ENCODE measurements at places on chromosomes 16 and 17.

DNA sequence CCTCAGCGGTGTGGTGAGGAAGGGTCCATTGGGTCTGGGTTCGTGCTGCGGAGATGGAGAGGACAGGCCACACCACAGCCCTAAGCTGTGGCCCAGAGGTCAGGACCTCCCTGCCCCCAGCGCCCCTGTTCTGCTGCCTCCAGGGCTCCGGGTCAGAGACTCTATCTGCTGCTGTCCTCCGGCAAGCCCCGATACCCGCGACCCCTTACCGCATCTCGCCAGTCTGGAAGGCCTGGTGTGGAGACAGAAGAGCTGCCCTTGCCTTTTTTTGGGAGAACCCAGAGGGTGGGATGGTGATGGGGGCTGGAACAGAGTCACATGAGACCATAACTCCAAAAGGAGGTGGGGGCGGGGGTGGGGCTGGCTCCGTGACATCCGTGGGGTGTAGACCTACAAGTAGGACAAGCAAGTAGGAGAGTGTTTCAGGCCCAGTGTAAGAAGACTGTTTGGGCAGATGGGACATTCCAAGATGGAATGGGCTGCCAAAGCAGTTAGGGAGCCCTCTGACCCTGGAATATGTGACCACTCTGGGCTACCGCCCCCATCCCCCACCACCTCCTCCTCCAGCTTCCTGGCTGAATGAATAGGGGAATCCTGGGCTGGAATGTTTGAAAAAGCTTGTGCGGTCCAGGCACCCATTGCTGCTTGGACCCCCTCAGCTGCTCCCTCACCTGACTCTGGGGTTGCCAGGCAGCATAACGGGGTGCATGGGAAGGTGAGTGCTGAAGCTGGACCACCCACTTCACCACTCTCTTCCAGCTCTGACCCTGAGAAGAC, 1.4 kb downstream of the XYLT2 start:
- ATAC-seq: no peak

- ATAC-seq: peak; percentile 17
Measured at GRCh38 chr16:81528256-81528655, 83.6 kb downstream of the CMIP start.

GRCh38 chr17:42678951-42679491, 2.2 kb upstream of the PLEKHH3 start:
- ATAC-seq: peak; percentile 20

GRCh38 chr17:82043507-82043906, 6.0 kb upstream of the DCXR start:
- no peak for ATAC-seq

DNA sequence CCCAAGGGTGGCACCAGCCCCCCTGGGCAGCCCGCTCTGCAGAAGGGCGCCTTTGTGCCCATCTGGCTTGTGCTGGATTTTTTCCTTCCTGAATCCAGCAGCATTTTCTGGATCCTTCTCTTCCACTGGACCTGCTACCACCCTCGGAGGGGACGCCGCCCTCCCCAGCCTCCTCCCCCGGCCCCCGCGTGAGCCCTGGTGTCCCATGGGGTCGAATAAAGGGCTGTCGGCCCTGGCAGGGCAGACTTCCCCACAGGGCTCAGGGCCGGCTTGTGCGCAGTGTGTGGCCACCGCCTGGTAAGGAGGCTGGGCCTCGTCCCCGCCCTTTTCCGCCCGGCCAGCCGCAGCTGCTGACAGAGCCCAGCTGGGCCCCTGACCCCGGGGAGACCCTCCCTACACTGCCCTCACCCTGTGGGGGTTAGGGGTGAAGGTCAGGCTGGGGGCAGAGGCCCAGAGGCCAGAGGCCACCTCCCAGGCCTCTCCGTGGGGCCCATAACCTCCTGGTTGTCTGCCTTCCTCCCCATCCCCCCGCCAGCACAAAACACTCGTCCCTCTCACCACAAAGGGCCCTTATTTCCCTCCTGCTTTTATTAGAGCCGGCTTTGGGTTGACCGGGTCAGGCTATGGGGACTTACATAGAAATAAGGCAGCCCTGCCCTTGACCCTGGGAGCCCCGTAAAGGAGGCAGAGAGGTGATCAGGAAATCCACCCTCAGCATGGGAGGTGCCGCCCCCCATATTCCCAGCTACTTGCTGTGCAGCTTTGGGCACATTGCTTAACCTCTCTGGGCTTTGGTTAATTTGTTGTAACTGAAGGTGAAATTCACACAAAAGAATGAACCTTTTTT, 179.3 kb upstream of the CIBAR2 start:
- no peak for ATAC-seq

DNA sequence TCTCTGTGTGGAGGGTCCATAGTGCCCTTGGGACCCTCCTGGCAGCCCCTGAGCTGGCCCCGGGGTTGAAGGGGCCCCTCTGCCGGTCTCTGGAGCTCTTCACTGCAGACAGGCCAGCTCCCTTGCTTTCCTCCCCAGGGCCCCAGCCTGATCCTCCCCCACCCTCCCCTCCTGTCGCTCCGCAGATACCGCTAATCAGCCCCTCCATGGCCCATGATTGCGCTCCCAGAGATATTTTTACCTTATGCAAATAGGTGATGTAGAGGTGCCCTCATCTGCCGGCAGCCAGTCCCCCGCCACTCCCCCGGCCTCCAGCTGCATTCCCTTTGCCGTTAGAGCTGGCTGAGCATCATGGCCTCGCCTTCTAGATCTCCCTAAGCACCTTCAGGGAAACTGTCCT, 9.2 kb downstream of the MMP15 start:
- no peak for ATAC-seq

GRCh38 chr17:44602970-44603369, 45.7 kb downstream of the FZD2 start:
- ATAC-seq: no peak

GRCh38 chr17:34182036-34182803, 72.9 kb upstream of the CCL2 start:
- no peak for ATAC-seq

- ATAC-seq: no peak
Measured at GRCh38 chr17:40515011-40515410, 13.6 kb upstream of the TNS4 start.

- ATAC-seq: no peak
Measured at GRCh38 chr17:42798011-42798382, 507 bp downstream of the COA3 start.

- no peak for ATAC-seq
Measured at GRCh38 chr17:35732806-35733136, 1.3 kb downstream of the RASL10B start.

DNA sequence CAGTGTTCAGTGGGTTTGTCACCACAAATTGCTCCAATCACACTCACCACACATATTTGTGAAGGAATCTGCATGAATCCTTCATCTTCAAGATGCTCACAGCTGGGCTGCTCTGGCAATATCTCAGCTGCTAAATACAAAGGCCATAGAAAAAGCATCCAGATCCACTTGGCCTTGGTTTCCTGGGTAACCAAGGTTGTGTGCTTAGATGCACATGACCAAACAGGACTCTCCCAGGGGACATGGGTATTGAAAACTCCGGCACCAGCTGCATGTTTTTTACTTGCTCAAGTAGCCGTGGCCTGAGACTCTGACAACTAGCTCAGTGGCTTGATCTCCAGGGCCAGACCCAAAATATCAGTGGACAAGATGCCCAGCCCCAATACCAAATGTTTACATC, 131.3 kb downstream of the CBLN1 start:
- ATAC-seq: no peak

- peak; percentile 48 for ATAC-seq
Measured at GRCh38 chr16:56600398-56600999, 7.9 kb upstream of the MT2A start.

GRCh38 chr17:48596000-48596734, 2.6 kb upstream of the HOXB5 start:
- peak; percentile 32 for ATAC-seq

- ATAC-seq: no peak
Measured at GRCh38 chr17:15381707-15382106, 40.3 kb upstream of the TEKT3 start.

DNA sequence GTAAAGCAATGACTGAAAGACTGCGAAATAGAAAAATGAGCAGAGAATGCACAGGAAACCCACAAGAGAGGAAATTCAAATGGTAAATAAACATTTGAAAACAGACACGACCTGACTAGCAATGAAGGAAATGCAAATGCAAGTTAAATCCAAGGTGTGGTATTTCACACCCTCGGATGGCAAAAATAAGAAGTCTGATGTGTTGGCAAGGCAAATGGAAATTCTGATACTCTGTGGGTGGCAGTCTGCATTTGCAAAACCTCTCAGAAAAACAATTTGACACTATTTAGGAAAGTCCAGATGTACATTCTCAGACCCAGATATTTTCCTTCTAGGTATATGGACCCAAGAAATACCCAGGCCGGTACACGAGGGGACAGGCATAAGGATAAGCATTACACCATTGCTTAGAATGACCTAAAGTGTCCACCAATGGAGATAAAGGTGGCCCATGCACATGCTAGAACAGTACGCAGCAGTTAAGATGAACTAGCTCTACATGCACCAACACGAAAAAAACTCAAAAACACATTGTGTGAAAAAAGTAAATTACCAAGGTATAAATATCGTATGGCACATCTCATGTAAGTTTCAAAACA, 116.7 kb downstream of the GAS7 start:
- no peak for ATAC-seq

- ATAC-seq: no peak
Measured at GRCh38 chr17:70636517-70637133, 467.3 kb downstream of the KCNJ2 start.

- peak; percentile 71 for ATAC-seq
Measured at GRCh38 chr16:88569985-88570690, at the start of gene ZC3H18. ZC3H18 (plus strand) TSS chr16:88570403; CDS start chr16:88577124, 6,721 bp downstream.

GRCh38 chr17:46072998-46073397, 73.9 kb downstream of the STH start:
- no peak for ATAC-seq

DNA sequence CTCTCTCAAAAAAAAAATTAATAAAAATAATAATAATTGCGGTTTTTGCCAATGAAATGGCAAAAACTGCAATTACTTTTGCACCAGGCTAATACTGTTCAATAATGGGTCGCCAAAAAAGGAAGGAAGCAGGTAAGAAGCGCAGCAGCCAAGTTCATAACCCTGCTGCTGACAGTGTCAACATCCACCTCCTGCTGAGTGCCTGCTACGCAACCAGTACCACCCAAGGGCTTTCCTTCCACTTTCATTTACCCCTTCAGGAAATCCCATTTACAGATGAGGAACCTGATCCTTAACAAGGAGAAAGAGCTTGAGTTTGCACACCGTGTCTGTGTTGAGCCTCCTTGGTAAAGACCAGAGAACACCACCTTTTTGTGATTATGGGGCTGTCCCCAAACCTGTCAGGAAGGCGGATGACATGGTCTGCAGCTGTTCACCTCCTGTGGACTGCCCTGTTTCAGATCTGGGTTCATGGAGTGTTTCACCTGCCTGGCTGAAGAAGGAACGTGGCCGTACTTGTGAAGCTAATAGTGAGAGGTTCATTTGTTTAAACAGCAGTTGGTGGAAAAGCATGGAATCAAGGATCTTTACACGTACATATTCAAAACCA, 378.0 kb downstream of the SLC39A11 start:
- no peak for ATAC-seq

DNA sequence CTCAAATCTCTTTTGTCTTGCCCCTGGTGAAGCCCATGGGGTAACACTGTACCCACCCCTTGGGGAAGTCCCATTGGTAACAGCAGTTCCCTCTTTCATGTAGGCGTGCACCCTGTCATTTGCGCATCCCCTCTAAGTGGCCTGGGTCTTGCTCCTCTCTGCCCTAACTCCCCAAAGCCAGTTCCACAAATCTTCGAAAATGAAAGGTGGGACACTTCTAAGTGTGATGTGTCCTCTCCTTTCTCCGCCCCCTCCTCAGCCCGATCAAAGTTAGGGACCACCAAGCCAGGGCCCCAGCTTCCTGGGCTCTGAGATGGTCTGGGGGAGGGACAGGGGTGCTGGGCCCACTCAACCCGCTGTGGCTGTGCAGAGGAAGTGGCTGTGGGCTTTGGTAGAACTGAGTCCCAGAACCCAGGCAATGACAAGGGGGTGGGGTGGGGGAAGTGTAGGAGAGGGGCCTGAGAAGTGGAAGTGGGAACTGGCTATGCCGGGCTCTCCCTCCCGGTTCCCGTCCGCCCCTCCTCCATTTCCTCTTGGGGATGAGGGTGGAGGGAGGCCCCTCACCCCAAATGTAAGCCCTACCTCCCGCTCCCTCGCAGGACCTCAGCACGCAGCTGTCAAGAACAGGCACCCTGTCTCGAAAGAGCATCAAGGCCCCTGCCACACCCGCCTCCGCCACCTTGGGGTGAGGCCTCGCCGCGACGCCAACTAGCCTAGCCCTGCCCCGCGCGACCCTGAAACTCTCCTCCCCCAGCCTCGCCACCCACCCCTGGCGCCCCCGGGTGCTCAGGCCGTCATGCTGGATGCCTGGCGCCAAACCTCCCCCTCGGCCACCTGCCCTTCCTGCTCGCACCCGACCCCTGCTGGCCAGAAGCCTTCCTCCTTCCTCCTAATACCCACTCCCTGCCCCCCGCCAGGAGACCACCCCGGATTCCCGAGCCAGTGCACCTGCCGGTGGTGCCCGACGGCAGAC, 8.7 kb downstream of the ABI3 start:
- peak; percentile 61 for ATAC-seq

DNA sequence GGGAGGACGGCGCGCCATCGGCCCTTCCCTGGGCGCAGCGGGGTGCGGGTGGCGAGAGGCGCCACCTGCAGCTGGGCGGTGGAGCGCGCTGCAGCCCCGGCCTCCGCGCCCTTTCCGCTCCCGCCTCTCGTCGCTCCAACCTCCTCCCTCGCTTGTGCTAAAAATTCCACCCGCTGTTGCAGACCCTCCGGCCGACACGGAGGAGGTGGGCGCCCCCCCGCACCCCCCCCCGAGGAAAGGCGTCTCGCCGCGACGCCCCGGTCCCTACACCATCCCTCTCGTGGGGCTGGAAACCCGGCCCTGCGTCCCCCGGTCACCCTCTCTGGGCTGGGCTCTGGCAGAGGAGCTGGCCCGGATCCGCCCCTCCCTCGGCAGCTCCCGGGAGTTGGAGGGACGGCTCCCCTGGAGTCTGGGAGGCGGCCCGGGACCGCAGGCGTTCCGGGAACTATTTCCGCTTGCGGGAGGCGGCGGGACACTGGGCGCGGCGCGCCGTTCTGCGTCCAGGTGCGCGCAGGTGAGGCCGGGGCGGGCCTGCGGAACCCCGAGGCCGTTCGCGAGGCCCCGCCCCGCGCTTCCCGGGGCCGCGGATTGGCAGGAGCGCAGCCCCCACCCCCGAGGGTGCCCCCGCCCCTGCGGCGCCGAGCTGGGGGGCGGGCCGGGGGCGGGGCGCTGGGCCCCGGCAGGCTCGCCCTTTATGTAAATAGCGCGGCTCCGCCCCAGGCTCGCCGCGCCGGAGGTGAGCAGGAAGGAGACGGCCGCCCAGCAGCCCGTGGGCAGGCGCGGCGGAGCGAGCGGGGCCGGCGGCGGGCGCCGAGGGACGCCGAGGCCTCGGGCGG, at the start of gene LLGL2:
Gene LLGL2, plus strand, starts transcription at position 728 of the 836 bp plus-strand sequence. CDS start 17,730 bp downstream, outside the sequence.
- ATAC-seq: peak; percentile 94

GRCh38 chr17:19414396-19415280, 3.6 kb downstream of the RNF112 start:
- ATAC-seq: no peak

DNA sequence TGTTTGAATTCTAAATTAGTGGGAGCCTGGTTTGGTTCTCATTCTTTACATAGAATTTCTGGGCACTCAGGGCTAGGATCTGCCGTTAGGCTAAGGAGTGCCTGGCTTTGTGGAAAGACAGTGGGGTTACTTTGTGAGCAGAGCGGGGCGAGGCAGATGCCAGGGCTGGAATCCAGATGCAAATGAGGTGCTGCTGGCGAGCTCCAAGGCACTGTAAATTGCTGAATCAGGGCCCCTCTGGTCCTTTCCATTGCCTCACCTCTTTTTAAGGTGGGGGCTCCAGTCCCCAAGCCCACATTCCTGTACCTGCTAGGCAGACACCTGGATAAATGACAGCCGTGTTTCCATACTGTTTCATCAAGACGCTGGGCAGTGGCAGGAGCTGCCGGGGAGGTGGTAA, 33.8 kb downstream of the PIPOX start:
- ATAC-seq: no peak
